Prostate gland (tissue), 2 donors: ENCODE measurements at places on chromosomes 16 and 17.

GRCh38 chr17:32915245-32915644 is 12.7 kb upstream of the TMEM98 start:
- no peak for DNase-seq

DNA sequence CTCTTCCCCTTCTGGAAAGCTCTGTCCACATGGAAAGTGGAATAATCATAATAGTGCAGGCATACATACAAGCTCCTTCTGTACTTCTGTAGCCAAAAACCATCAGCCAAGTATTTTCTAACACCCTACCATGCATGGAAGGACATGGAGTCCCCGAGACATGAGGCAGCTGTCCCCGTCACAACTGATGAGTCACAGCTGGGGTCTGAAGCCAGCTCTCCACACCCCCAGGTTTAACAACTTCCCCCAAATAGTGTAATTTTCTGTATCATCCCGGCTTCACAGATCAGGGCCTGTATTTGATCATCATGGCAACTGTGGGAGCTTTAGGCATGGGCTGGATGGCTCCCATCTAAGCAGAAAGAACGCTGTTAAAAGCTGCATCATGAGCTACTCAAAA is 16.6 kb downstream of the C16orf96 start:
- DNase-seq = no peak

DNA sequence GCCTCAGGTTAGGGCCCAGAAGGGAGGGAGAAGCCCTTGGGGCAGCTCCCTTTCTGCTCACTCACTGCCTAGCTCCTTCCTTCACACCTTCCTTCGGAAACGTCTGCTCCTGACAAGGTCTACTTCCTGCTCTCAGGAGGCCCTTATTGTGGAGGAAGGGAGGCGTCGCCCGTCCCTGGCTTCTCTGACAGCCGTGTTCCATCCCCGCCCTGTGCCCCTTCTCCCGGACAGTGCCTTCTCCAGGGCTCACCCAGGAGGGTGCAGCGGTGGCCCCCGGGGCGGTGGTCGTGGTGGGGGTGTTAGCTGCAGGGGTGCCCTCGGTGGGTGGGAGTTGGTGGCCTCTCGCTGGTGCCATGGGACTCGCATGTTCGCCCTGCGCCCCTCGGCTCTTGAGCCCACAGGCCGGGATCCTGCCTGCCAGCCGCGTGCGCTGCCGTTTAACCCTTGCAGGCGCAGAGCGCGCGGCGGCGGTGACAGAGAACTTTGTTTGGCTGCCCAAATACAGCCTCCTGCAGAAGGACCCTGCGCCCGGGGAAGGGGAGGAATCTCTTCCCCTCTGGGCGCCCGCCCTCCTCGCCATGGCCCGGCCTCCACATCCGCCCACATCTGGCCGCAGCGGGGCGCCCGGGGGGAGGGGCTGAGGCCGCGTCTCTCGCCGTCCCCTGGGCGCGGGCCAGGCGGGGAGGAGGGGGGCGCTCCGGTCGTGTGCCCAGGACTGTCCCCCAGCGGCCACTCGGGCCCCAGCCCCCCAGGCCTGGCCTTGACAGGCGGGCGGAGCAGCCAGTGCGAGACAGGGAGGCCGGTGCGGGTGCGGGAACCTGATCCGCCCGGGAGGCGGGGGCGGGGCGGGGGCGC is 231.9 kb downstream of the SEC14L1 start:
- DNase-seq = peak; percentile 47

GRCh38 chr16:80570106-80570478 is 29.3 kb downstream of the DYNLRB2 start:
- no peak for DNase-seq

GRCh38 chr17:42553161-42553818 is 567 bp downstream of the HSD17B1 start:
- no peak for DNase-seq

- no peak for DNase-seq
Measured at GRCh38 chr17:13024016-13024415, 6.2 kb upstream of the ELAC2 start.

DNA sequence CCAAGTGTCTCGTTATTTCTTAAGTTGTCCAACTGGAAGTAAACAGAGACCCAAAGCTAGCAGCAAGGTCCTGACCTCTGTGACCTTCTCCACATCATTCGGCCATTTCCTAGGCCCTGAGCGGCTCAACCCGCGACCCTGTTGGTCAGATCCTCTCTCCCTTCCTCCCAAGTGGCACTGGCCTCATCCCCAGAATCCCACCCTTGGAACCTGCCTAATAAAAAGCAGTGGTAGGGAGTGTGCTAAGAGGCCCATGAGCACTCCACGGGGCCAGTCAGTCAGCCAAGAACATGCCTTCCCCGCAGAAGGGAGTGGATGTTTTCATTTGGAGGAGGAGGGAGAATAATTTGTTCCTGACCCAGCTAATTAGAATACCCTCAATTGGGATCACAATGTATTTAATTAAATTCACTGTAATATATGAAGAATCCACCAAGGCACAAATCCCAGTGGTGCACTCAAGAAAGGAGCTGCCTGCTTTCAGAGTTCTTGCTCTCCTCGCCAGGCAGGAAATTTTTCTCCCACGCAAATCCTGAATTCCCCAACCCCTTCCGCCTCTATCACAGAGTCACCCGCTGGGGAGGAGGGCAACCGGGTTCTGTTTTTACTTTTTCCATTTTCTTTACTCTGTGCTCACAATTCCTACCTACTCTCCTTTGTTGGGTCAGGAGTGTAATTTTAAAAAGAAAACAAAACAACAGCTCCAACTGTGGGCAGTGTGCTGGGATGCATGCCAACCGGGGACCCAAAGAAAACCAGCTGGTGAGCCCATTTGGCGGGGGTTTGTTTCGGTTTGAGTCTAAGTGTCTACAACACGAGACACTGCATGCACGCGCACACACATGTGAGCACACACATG is 153.4 kb downstream of the ZFHX3 start:
- DNase-seq = no peak

GRCh38 chr17:39095309-39095686 is 56.1 kb downstream of the PLXDC1 start:
- DNase-seq = no peak

DNA sequence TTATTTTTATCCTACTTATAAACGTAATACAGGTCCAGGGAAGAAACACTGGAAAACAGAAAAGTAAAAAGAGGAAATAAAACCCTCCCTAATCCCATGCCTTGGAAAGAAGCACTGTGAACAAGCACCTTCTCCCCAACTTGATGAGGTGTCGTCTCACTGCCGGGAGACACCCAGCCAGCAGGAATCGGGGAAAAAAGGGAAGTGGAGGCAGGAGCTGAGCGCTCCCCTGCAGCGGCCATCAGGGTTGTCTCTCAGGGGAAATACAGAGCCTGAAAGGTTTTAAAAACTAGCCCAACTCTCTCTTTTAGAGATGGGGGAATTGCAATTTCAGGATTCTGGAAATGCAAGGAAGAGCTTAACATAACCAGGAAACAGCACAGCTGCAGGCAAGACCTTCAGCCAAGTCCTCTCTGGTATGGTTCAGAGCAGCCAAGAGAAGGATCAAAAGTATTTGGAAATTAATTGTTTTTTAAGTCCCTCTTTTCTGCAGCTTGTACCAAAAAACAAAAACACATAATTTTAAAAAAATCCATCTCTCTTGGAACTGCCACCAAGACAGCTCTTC is 96.3 kb upstream of the RCVRN start:
- no peak for DNase-seq

- peak; percentile 19 for DNase-seq
Measured at GRCh38 chr17:10875984-10876555, 38.2 kb upstream of the PIRT start.

DNA sequence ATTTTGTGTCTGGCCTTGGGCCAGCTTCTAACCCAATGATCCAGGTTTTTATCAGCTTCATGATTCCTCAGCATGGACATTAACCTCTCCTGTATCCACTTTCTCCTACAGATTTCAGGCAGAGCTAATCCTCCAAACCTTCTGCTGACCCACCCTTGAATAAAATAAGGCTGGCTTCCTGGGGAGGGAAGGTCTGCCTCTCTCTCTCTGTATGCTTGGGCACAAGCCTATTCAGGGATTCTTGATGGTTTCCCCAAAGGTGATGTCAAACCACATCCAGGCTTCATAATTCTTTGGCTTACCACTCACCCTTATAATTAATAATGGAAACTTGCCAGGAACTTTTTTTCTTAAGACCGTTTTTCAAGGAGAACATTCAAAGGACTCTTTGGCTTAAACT is 240.1 kb downstream of the UTP18 start:
- no peak for DNase-seq

DNA sequence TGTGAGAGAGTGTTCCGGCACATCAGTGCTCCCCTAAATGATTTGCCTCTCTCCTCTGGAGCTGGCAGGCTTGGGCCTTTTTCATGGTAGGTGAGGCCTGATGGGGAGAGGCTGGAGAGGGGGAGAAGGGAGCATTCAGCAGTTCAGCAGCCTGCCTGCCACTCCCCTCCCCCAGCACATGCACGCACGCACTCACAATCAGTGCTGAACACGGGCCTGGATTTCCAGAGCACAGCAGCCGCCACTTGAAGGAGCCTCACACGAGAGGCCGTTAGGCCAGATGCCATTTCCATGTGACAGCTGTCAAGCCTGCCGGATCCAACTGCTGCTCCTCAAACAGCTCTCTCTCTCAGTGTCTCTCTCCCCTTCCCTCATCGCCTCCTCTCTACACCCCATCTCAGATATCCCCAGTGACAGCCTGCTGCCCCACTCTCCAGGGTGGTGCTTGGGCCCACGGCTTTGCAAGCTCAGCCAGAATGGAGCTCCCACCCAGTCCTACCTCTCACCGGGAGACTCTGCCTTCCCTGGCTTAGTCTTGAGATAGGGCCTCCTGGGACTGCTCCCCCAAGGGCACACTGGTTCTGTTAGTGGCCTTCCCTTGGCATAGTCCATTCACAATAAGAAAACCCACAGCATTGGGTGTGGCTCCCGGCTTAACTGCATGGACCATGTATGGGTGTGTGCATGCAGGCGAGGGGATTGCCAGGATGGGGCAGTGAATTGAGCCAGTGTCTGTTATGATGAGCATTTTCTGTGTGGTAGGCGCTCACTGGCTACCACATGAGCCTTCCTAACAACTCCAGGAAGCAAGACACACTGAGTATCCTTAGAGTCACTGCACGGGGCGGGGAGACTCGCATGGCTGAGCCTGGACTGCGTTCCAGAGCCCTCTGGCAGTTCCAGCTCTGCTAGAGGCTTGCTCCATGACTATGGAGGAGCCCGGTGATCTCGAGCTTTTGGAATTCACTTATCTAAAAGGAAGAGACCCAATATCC is 226.2 kb downstream of the CCDC182 start:
- DNase-seq = no peak

GRCh38 chr17:68600067-68600930 is 868 bp downstream of the FAM20A start:
- DNase-seq = no peak

DNA sequence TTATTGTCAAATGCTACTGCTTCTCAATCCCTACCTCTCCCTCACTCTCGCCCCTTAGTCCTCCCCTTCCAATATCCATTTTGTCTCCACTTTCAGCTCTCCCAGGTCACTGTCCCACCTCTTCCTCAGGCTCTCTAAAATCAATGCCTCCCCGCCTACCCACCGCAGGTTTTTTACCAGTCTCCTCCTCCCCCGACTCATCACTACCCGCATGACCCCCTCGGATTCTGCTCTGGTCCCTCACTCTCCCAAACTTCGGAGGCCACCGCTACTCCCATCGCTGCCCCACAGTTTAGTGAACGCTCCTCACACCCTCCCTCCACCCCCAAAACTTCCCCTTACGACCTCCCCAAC is 513 bp downstream of the CRLF3 start:
- DNase-seq = no peak

DNA sequence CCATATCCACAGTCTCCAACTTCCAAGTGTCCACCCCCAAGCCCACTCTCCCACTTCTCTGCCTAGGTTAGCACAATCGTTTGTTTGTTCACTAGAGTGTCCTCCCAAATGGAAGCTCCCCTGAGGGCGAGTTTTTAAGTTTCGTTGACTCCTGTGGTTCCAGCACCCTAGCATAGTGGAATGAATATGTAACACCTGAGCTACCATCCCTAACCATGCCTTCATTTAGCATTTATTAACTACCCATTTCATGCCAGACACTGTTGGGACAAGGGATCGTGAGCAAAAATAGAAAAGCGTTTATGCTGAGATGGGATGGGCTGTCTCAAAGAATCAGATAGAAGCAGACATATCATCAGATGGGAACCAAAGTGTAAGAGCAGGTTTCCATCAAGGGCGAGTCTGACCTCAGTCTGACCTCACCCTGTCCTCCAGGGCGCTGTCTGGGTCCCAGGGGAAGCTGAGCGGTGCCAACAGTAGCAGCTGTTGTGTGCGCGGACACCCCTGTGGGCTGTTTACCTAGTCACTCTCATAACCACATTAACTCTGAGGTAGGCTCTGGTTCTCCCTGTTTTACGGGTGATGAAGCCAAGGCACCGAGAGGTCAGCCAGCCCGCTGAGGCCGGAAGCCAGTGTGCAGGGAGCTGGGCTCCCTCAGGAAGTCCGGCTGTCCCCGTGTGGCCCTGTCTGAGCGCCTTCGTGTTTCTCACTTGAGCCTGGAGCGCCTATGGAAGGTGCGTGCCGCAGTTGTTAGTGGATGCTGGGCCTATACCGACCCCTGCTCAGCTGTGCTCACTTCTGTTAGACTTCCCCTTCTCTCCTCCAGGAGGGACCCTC is 6.2 kb downstream of the CNP start:
- peak; percentile 78 for DNase-seq

GRCh38 chr16:11498683-11499082 is 88.0 kb downstream of the LITAF start:
- no peak for DNase-seq

GRCh38 chr17:80649200-80649644 is 104.6 kb downstream of the RPTOR start:
- DNase-seq = no peak

GRCh38 chr16:84881702-84882521 is 62.1 kb downstream of the CRISPLD2 start:
- DNase-seq = no peak

DNA sequence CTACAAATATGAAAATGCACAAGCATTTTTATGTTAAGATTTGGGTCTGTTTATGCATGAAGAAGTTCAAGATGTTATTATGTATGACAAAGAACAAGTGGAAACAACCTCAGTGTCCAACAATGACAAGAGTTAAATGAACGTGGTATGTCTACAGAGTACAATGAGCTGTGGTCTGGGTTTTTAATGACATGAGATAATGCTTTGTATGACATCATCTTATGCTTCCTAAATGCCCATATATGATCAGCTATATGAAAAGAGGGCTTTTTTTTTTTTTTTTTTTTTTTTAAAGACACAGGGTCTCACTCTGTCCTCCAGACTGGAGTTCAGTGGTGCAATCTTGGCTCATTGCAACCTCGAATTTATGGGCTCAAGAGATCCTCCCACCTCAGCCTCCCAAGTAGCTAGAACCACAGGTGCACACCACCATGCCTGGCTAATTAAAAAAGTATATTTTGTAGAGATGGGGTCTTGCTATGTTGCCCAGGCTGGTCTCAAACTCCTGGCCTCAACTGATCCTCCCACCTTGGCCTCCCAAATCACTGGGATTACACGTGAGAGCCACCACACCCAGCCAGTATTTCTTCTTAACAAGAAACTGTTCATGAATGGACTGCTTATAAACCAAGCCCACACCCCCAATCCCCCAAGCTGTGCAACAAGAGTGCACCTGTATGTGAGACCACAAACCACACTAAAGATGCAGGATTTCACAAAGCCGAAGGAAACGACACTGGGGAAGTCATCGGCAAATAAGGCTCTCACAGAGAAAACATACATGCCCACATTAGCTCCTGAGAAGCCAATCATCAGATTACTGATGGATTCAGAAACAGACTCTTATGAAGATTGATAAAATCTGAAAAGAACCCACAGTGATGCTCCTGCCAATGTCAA is 114.5 kb downstream of the CPPED1 start:
- no peak for DNase-seq
